ENCODE measurements at places on chromosomes 2 and 18.

DNA sequence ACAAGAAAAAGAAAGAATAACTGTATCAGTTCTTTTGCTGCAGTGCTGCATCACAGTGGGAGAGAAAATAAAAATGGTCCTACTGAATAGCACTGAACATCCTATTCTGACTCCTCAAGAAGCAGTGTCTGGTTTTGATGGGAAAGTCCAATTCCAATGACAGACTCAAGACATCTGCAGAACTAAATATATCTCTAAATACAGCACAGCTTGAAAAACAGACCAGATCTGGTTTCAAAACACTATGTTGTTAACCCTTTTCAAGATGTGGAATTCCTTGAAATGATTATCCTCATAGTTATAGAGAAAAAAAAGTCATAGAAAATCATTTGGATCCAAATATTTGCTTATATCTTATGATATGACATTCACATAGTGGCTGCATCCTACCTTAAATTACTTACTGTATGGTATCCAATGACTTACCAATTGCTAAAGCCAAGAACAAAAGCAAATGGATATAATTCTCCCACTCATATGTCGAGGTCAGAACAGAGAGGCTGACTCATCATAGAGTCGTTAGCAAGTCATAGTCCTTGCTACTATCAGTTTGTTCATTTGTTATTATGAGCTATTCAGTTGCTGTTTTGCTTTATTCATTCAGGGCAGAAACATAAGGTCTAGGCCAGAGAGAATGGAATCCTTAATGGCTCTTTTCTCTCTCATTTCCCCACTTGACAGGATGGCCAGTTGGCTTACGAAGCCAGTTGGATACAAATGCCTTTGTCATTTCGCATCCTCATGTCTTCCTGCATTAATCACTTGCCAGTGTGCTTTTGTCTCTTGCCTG, 62.5 kb upstream of the ACVR2A start:
- peak; percentile 6 for DNase-seq

DNA sequence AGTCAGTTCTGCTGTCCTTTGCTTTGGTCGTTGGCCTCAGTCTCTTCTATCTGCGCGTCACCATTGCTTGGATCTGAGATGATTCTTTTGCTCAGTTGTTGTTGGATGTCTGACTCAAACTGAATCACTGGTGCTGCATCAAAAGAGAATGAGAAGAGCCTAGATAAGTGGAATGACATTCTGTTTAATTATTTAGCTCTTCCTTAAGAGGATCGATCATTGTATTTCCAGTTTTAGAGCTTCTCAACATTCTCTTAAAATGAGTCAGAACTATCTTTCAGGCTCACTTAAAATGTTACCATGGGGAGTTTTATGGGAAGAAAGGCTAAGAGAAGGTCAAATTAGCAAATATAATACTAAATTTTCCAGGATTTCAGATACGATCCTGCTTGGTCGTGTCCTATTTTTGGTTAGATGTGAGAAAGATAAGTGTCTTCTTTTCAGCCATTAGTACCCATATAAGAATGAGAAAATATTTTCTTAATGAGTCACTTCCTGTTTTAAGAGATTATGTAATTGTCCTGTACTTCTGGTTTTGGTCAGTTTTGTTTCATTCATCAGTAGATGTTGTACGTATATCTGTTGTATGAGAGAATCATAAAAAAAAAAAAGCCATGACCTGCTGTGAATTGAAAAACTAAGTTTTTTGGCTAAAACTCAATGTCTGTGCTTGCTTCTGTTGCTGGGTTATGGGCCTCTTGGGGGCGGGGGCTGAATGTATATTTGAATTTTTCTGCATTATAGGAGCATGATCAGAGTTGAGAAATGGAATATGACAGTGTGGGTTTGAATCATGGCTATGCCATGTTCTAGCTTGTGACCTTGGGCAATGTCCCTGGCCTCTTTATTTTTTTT, 31.6 kb upstream of the CASP10 start:
- peak; percentile 35 for DNase-seq

DNA sequence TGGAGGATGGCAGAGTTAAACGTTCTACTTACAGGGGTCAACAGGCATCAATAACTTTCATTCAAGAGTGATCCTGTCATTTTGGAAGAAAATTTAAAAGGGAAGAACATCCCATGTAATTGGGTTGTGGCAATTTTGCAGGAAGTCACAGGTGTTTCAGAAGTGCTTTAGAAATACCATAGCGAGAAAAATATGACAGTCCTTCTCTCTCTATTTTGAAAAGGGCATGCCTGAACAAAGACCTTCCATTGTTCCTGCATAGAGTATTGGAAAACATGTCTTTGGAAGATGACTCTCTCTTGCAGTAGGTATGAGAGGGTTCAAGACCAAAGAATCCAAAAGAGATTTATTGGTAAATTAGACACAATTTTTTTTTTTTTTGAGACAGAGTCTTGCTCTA, 81.8 kb upstream of the SERTAD2 start:
- no peak for DNase-seq

DNA sequence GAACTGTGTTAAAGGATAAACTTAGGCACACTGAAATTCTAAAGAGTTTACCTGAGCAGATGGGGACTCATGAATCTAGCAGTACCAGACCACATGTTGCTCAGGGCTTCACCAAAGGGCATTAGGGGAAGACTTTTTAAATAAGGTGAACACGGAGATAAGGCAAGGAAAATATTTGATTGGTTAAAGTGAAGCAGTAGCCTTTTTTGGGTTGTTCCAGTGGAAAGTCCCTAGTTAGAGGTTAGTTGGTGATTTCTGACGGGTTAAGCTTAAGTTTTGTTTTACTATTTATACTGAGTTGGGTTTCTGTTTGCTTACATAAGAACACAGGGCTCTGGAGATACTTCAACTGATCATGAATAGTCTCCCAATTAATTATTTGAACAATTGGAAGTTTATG, 722.5 kb downstream of the SOCS6 start:
- DNase-seq: no peak

DNA sequence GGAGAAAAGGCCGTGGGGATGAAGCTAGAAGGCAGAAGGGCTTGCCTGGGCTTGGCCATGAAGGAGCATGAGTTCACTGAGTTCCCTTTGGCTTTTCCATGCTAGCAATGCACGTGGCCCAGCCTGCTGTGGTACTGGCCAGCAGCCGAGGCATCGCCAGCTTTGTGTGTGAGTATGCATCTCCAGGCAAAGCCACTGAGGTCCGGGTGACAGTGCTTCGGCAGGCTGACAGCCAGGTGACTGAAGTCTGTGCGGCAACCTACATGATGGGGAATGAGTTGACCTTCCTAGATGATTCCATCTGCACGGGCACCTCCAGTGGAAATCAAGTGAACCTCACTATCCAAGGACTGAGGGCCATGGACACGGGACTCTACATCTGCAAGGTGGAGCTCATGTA, 2.9 kb downstream of the CTLA4 start:
- no peak for DNase-seq

DNA sequence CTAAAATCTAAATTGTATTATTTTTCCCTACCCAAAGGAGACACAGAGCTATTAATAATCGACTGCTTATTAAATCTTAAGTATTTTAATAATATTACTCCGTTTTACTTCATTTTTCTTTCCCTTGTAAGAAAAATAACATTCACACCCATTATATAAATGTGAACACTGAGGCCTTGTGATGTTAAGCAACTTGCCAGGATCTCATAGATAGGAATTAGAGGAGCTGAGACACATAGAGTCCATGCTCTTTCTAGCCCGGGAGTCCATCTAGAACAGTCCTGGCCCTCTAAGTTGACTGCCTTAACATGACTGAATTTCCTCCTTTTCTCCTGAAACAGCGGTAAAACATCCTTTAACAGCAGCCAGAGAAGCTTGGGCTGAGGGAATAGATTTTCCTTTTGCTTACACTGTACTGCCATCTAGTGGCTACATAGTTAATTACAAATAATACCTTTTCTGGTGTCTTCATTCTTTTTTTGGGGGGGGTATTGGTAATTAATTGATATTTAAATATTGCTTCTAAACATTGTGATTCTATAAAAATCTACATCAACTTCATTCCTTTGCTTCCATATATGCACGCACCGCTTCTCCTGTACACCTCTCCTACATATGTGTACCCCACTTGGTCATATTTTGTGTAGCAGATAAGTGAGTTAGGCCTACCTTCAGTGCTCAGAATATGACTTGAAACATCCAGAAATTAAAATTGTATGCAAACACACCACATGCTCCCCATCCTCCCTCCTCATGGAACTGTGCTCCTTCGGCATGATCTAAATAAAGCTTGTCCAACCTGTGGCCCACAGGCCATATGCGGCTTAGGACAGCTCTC, 125.8 kb upstream of the HNMT start:
- peak; percentile 64 for DNase-seq

DNA sequence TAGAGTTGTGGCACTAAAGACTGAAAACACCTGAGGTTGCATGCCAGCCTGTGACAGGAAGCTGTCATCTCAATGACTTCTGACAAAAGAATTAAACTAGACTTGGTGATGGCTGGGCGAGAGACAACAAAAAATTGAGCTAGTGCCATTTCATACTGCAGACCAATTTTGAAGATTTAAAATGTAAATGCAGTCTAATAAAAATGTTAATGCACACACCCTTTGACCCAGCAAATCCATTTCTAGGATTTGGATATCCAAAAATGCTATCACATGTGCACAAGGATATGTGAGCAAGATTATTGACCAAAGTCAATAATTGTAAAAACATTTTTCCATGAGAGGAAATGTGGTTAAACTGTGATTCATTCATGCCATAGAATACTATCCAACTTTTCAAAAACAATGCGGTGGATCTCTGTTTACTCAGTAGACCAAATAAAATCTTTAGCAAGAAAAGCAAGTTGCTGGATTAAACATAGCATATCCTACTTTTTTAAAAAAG, 5.6 kb downstream of the FBXO36 start:
- no peak for DNase-seq

- peak; percentile 72 for DNase-seq
Measured at GRCh38 chr2:130873700-130874346, 37.1 kb downstream of the ARHGEF4 start.

DNA sequence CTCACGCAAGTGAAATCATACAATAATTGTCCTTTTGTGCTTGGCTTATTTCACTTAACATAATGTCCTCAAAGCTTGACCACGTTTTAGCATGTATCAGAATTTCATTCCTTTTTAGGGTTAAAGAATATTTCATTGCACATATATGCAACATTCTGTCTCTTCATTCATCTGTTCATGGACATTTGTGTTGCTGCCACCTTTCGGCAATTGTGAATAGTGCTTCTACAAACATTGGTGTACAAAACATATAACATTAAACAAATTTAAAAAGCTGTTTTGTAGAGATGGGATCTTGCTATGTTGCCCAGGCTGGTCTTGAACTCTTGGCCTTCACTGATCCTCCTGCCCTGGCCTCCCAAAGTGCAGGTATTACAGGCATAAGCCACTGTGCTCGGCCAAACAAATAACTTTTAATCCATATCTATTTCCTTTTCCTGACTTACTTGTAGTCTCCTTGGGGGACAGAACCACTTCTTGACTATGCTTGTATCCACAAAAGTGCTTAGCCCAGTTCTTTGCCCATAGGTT, 209.3 kb downstream of the SLC4A3 start:
- DNase-seq: no peak

- DNase-seq: no peak
Measured at GRCh38 chr2:65724336-65724735, 291.9 kb upstream of the SPRED2 start.

DNA sequence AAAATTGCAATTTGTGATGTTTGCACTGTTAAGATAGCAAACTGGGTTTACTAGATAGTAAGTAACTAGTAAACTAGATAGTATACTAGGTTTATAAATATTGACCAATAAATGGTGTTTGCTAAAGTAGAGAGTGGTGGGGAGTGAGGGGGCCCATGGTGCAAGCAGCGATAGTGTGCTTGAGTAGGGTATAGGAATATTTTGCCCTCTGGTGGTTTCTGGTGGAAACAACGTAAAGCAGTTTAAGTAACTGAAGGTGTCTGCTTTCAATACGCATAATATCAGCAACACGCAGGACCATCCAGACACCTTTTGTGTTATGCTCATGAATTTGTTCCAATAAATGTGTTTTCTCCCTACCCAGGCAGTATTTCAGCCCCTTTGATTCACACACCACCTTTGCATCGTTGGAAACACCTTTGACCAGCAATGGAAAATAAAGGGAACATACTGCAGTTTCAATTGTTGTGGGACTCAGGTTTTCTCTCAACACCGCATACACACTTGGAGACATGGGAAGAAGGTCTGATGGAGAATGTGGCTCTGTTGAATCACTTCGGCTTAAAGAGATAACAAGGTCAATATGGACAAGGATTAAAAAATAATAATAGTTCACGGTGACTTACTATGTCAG, 16.7 kb upstream of the STAT1 start:
- peak; percentile 68 for DNase-seq

GRCh38 chr18:72899338-72899737, 31.6 kb upstream of the NETO1 start:
- no peak for DNase-seq

DNA sequence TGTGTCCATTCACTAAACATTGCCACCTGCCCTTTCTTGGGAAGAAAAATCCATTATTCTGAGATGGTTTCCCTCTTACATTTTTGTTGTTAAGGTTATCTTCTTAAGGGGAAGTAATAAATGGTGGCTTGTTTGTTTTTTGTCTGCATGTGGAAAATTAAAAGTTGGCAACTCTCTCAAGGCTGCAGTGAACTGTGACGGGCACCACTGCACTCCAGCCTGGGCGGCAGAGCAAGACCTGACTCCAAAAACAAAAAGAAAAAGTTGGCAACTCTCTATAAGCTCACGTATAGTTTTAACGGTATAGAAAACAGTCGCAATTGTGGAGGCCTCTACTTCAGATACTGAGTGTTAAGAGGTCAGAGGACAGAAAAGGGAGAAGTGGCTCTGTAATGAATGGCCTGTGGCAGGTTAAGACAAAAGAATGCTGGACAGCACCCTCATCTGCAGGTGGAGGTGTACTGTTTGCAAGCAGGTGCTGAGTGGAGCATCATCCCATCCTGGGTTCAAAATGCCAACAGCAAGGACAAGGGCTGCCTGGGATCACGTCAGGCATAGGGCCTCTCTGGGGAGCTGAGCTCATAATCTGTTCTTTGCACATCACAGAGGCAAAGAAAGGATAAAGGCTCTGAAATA, 16.7 kb downstream of the L3MBTL4 start:
- DNase-seq: no peak

- DNase-seq: no peak
Measured at GRCh38 chr2:228675646-228676045, 494.2 kb upstream of the SPHKAP start.

- DNase-seq: peak; percentile 56
Measured at GRCh38 chr2:22253171-22253570, 1129.4 kb downstream of the TDRD15 start.

- DNase-seq: no peak
Measured at GRCh38 chr2:234376229-234376628, 120.7 kb downstream of the ARL4C start.

- DNase-seq: no peak
Measured at GRCh38 chr2:31567679-31568078, 13.1 kb downstream of the SRD5A2 start.
